Diencephalon (tissue), 1 donor: ENCODE measurements at places on chromosomes 7 and 10. TPM values are rescaled to one million over a fixed set of nuclear protein-coding genes. Genes with fewer than 3 reads are reported as not detected.

Gene DOCK4
- 82.6 TPM for total RNA-seq

Gene ZNF365
- 19.8 TPM for total RNA-seq

Gene IGFBP1
- 0.23 TPM for total RNA-seq

Gene WEE2
- total RNA-seq: 0.23 TPM

Gene CRYGN
- total RNA-seq: not detected

Gene SPDYE9
- total RNA-seq: not detected

Gene NEUROD6
- total RNA-seq: 4.2 TPM

Gene NUTM2B
- total RNA-seq: 0.46 TPM

Gene PAPOLB
- 1.8 TPM for total RNA-seq

Gene ABCB8
- total RNA-seq: 38.8 TPM

Gene ZNF488
- total RNA-seq: 1.6 TPM

Gene PSD
- total RNA-seq: 108 TPM

Gene TBRG4
- total RNA-seq: 49.1 TPM

Gene ANKRD22
- 0.46 TPM for total RNA-seq

Gene MYOZ1
- 0.46 TPM for total RNA-seq

Gene ZNF655
- total RNA-seq: 88.3 TPM

Gene EBF3
- total RNA-seq: 19.6 TPM

Gene AGK
- total RNA-seq: 53.7 TPM

Gene SPDYE2B
- total RNA-seq: not detected

Gene SPAM1
- not detected for total RNA-seq

Gene ADIRF
- total RNA-seq: 4.8 TPM

Gene HPS6
- 12.9 TPM for total RNA-seq

Gene HGF
- 2.5 TPM for total RNA-seq

Gene SVIL
- 22.6 TPM for total RNA-seq

Gene ACSL5
- 2.3 TPM for total RNA-seq

Gene CRTAC1
- total RNA-seq: 55.8 TPM

Gene EBLN1
- total RNA-seq: not detected

Gene MRC1
- 3.0 TPM for total RNA-seq

Gene AKR1C3
- 1.8 TPM for total RNA-seq

Gene TDRD1
- 1.4 TPM for total RNA-seq

Gene TRIM50
- total RNA-seq: not detected

Gene NXPH1
- total RNA-seq: 94.6 TPM

Gene PMPCB
- 60.4 TPM for total RNA-seq

Gene HOXA6
- total RNA-seq: not detected

Gene RADIL
- 6.2 TPM for total RNA-seq

Gene ACSM6
- not detected for total RNA-seq

Gene KCNMA1
- total RNA-seq: 76.1 TPM
